Right renal pelvis (tissue), 4 donors: ENCODE measurements at places on chromosomes 7 and 10. TPM values are rescaled to one million over a fixed set of nuclear protein-coding genes. Genes with fewer than 3 reads are reported as not detected.

DNA sequence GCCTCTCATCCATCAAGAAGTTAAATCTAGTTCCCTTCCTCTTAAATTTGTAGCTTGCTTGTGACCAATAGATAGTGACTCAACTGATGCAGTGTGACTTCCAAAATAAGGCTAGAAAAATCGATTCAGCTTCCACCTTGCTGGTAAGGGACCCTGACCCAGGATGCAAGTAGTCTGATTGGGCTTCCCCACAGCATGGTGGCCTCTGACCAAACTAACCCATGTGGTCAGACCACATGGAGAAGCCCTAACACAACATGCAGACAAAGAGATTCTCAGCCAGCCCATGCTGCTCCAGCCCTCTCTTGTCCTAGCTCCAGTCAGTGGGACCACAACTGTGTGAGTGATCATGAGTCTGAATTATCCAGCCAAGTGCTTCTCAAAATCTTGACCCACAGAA lies 710.8 kb downstream of the MAGI2 start:
- DNase-seq = no peak

GRCh38 chr10:77461636-77462296 lies 175.8 kb downstream of the KCNMA1 start:
- no peak for DNase-seq

CTAGE8 gene
- 6.0 TPM for polyA plus RNA-seq

DNA sequence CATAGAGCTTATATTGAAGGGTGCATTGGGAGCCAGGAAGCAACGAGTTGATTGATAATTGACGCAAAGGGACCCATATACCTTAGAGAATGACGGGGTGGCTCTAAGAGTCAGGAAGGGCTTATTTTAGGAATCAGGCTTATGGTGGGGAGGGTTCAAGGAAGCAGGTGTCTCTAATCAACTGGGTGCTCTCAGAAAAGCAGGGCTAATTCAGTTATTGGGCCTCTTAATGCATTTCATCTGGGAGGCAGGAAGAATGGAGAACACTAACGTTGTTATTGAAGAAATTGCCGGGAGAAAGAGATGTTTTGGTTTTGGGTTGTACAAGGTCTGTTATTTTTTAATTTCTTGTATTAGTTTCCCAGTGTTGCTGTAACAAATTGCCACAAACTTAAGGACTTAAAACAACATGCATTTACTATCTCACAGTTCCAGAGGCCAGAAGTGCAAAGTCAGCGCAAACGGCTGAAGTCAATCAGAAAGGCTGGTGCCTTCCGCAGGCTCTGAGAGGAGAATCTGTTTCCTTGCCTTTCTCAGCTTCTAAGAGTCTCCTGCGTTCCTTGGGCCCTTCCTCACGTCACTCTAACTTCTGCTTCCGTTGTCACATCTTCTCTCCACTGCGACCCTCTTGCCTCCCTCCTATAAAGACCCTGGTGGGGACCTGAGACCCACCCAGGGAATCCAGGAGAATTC lies 328.4 kb upstream of the C7orf33 start:
- DNase-seq = no peak

DNA sequence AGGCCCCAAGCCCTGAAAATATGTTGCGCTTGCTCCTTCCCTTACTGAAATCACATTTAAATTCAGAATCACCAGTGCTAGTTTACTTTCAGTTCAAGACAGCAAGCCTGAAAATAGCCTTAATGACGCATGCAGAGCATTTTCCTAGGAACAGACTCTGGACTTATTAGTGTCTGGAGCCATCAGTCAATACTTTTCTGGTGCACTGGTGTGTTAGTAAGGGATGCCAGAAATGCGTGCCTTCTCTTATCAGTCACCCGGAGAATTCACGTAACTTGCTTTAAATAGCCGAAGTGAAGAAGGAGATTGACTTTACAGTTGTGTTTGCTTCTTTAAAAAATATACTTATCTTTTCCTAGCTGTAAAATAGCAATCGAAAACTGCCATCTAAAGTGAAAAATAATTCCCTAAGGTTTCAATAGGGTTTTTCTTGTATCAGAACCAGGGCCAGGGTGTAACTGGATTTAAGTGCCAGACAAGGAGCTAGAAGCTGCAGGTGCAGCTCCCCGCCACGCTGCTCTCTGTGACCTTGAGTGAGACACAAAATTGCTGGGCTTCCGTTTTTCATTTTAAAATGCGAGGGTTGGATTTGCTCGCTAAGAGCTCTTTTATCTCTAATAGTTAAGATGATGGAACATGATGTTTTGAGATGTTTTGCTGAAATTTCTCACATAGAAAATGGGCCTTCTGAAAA lies 177.8 kb downstream of the NSUN6 start:
- DNase-seq = no peak

DNA sequence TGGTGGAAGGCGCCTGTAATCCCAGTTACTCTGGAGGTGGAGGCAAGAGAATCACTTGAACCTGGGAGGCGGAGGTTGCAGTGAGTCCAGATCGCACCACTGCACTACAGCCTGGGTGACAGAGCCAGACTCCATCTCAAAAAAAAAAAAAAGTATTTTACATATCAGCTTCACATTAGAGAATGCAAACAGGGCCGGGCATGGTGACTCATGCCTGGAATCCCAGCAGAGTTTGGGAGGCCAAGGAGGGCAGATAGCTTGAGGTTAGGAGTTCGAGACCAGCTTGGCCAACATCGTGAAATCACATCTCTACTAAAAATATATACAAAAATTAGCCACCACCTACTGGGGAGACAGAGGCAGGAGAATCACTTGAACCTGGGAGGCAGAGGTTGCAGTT lies 31.6 kb downstream of the USP54 start:
- no peak for DNase-seq

DNA sequence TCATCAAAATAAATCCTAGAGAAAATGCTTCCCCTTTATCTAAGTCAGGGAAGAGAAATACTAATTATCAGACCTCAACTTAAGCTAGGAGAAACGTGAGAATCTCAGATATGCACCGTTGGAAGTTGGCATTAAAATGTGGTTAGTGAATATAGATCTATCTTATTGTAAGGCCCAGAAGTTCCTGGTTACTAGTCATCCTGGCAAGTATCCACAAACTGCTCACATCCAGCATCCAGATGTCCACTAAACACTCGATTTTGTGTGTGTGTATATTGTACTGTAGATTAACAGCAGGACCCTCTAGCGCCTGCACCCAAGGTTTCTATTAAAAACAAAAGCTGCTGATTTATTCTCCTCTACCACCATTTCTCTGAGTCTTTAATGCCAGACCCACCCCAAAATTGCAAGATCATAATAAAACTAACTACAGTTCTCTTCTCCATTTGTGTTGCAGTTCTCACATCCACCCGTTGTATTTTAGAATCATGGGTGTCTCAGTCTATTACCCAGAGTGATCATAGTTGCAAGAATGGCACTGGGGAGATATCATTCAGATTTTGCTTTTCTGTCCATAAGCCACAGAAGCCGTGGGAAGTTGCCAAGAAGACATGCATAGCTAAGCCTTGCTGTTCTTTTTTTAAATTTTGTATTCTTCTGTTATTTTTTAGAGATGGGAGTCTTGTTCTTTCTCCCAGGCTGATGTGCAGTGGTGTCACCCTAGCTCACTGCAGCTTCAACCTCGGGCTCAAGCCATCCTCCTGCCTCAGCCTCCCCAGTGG lies 165.4 kb downstream of the KIAA1217 start:
- no peak for DNase-seq

DNA sequence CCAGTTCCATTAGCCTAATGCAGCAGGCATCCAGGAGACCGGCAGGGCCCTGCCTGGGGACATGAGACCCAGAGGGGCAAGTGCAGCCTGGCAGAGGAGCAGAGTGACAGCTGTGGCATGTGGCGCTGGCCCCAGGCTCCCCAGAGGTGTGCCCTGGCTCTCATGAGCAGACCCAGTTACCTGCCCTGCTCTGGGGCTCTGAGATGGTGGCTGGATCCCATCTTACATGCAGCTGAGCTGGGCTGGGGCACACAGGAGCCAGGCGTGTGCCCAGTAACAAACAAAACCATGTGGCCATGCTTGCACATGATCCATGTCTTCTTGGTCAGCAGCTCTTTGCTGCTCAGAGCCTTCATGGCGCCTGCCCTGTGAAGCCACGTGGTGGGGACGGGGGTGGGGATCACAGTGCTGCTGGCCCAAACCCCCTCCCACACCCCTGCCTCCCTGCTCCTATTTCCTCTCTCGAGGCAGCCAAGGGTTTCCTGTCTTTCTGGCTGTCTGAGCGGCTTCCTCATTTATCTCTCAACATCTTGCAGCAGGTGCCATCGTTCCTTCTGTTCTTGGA lies 40.3 kb upstream of the GTF2I start:
- DNase-seq = no peak

SLC18A3 gene
- polyA plus RNA-seq = not detected

GRCh38 chr7:28292834-28293526 lies 112.4 kb upstream of the JAZF1 start:
- DNase-seq = no peak

DNA sequence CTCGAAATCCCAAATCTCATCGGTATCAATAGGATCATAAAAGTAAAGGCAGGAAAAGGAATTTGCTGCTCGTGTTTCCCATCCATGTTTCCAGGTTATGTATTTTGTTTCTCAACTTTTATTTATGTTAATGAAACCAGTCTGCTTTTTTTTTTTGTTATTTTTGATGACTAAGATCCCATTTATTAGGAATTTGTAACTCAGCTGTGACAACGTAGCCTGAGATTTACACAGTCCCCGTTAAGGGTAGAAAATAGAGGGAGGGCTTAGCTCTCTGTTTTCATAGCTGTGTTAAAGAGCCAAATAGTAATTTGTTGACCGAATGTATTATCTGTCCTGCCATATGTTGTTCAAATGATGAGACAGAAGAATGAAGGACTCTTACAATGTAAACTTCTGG lies 164.0 kb downstream of the MGMT start:
- DNase-seq = no peak

GRCh38 chr10:105494303-105494702 lies 853.2 kb downstream of the SORCS3 start:
- DNase-seq = no peak
